ENCODE measurements at places on chromosomes 5 and 9. TPM values are rescaled to one million over a fixed set of nuclear protein-coding genes. Genes with fewer than 3 reads are reported as not detected.

MARVELD2 gene
- 0.40 TPM for total RNA-seq

DNA sequence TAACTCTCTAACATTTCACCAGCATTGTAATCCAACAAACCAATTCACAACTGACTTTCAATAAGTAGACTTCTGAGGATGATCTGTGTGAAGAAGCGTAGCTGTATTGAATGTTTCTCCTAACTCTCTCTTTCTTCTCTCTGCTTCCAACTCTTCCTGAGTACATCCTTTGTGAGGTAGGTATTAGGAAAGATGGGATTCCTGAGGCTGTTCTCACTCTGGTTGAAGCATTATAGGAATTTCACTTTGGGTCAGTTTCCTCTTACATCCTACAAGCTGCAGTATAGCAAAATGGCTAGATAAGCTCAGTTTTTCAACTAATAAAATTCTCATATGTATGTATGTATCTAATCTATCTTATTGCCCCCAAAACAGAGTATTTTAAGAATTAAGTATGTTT lies 702.8 kb downstream of the CETN3 start:
- H3K27me3 ChIP-seq, result no peaks in the 10 kb centered on the region
- H3K27ac ChIP-seq, result no peak overlapping the region
- H3K4me1 ChIP-seq, result no peaks in the 10 kb centered on the region

GRCh38 chr9:83471241-83471640 lies 67.0 kb downstream of the FRMD3 start:
- no peak overlapping the region for H3K4me3 ChIP-seq
- no peak for DNase-seq

DNA sequence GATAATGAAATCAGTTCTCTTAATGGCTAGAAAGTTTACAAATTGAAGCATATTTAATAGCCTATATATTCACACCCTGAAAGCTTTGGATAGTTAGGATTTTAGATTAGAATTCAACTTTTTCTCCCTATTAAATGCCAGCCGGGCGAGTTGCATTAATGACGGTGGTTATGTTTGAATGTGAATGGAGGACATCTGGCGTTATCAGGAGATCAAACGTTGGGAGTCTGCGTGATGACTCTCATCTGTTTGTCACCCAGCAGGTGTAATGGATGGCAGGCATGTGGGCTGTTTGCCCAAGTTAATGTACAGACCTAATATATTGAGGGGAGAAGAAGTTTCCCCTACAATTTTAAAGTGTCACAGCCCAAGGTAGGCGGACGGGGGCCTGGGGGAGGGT lies 1227.7 kb upstream of the WWC1 start:
- no peak overlapping the region for H3K4me3 ChIP-seq
- H3K4me1 ChIP-seq, result no peaks in the 10 kb centered on the region
- no peak for DNase-seq

DNA sequence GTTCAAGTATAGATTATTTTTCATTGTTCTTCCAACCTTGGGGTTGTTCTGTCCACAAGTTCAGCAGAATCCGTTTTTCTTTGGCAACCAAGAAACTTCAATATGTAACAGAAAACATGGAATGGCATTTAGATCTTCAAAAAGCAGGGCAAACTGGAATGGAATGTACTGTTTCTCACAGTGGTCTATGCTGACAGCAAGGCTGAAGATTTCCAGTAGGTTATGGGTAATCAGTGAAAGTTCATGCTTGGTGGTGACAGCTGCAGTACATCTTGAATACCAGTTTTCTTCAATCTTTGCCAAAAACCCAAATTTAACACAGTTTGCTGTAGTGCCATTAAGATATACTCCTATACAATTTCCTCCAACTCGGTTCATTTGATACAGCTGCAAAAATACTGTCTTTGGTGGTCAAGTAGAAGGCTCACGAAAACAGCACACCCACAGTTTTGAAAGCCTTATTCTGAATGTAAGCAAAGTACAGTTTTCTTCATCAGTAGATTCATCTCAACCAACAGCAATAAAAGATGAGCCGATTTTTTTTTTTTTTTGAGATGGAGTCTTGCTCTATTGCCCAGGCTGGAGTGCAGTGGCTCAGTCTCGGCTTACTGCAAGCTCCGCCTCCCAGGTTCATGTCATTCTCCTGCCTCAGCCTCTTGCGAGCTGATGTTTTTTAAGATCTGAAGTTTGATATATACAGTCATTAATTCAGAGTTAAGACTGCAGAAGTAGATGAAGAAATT lies 4.9 kb downstream of the TRIM52 start:
- H3K27ac ChIP-seq, result peak overlapping the region; percentile 61
- peaks cover 60% of the 10 kb centered on the region for H3K4me1 ChIP-seq
- DNase-seq, result no peak
- no peak overlapping the region for H3K4me3 ChIP-seq
- no peaks in the 10 kb centered on the region for H3K27me3 ChIP-seq

DNA sequence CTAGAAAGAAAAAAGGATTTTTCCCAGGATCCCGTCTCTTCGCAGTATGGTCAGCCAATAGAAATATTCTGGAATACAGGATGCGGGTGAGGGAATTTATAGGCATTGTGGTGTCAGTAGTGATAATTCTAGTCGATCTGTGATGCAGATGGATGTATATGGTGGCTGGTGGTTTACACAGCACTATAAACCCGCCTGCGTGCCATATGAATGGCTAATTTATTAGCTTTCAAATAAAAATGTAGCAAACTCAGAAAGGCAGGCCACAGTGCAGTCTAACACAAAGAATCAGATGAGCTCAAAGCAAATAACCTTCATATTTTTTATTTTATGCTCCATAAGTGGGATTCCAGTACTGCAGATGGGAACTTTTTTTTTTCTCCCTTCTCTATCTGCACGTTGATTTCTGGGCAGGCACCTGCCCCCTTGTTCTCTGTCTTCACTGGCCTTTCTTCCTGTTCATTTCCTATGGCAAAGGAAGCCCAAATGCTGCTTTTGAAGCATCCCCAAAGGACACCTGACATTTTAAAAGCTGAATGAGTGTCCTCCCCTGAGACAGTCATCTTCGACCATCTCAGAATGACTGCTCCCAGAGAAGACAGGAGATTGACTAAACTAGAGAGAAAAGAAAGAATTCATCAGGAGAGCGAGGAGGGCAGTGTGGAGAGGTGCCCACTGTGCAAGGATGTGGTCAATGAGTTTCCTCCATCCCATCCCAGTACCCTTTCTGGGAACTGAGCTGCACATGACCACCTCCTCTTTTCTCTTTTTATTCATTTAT lies 52.1 kb downstream of the SEMA6A start:
- no peaks in the 10 kb centered on the region for H3K36me3 ChIP-seq
- no peak overlapping the region for H3K4me3 ChIP-seq

DNA sequence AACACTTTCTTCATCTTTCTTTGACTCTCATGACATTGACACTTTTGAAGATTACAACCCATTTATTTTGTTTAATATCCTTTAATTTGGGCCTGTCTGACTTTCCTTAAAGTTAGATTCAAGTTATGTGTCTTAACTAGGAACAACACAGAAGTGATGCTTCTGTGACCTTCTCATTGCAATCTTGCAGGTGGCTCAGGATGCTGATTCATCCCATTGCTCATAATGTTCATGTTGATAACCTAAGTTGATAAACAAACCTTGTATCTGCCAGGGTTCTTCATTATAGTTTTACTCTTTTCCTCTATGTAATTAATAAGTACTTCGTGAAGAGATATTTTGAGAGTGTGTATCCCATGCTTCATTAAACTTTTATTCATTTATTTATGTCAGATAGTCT lies 107.2 kb upstream of the SHB start:
- DNase-seq, result no peak
- no peak overlapping the region for H3K27ac ChIP-seq
- H3K27me3 ChIP-seq, result peaks cover 4% of the 10 kb centered on the region
- no peak overlapping the region for H3K4me3 ChIP-seq
- no peaks in the 10 kb centered on the region for H3K4me1 ChIP-seq

- H3K27me3 ChIP-seq, result peaks cover 7% of the 10 kb centered on the region
- H3K36me3 ChIP-seq, result no peaks in the 10 kb centered on the region
- no peak overlapping the region for H3K27ac ChIP-seq
These were observed 17.7 kb downstream of the ADAMTSL2 start for GRCh38 chr9:133552236-133552635.

GRCh38 chr5:139050432-139050831 lies 147.7 kb downstream of the SIL1 start:
- no peak overlapping the region for H3K27ac ChIP-seq
- no peaks in the 10 kb centered on the region for H3K27me3 ChIP-seq
- no peak overlapping the region for H3K4me3 ChIP-seq

GRCh38 chr5:36685631-36686288 lies 79.4 kb downstream of the SLC1A3 start:
- no peaks in the 10 kb centered on the region for H3K36me3 ChIP-seq
- H3K4me3 ChIP-seq, result no peak overlapping the region
- peaks cover 4% of the 10 kb centered on the region for H3K27me3 ChIP-seq
- H3K4me1 ChIP-seq, result peaks cover 12% of the 10 kb centered on the region
- no peak overlapping the region for H3K27ac ChIP-seq

DNA sequence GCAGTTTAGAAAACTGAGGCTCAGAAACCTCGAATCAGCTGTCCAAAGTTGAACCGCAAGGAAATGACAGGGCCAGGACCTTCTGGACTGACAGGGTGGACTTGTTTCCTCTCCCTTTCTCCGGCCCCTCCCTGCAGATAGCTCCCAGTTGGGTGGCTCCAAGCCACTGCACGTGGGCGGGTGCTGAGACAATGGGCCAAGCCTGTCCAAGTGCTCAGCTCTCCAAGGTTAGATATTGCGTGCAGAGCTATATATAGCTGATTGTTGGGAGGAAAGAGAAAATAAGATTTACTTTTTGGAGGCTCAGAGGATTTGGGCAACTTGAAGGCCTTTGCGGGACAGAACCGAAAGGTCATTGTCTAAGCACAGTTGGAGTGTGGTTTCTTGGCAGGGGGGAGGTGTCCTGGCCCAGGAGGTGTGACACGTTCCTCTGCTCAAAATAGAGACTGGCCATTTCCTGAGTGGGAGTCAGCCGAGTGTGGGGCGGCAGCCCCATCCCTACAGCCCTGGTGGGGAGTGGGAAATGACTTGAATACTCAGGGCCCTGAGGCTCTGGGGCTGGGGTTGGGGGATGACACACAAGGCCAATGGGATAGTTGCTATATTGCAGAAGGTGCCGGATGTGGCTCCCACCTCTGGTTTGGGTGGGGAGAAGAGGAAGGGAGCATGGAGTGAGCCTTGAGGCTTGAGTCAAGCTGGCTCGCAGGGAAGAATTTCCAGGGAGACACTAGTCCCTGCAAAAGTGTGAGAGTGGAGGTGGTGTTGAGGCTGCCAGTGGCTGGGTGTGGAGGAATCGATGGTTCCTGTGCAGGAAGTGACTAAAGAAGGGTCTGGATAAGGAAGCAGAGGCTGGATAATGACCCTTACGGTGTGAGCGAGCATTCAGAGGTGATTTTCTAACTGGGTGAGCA lies 44.4 kb upstream of the SMAD5 start:
- no peak overlapping the region for H3K27ac ChIP-seq
- no peaks in the 10 kb centered on the region for H3K4me1 ChIP-seq
- no peak overlapping the region for H3K4me3 ChIP-seq
- H3K27me3 ChIP-seq, result no peaks in the 10 kb centered on the region
- DNase-seq, result no peak
- no peaks in the 10 kb centered on the region for H3K36me3 ChIP-seq

ZNF366 gene
- total RNA-seq, result not detected
